ENCODE measurements at places on chromosomes 3 and 15.
A peak's percentile ranks its signal among the peaks of the same experiment; 100 is the strongest.

- no peaks in the 10 kb centered on the region for H3K27me3 ChIP-seq
- peaks cover 13% of the 10 kb centered on the region for H3K4me1 ChIP-seq
- DNase-seq: no peak
- no peak overlapping the region for H3K4me3 ChIP-seq
- no peak overlapping the region for H3K27ac ChIP-seq
Observed at GRCh38 chr3:127779747-127780146, 42.6 kb downstream of the MGLL start.

DNA sequence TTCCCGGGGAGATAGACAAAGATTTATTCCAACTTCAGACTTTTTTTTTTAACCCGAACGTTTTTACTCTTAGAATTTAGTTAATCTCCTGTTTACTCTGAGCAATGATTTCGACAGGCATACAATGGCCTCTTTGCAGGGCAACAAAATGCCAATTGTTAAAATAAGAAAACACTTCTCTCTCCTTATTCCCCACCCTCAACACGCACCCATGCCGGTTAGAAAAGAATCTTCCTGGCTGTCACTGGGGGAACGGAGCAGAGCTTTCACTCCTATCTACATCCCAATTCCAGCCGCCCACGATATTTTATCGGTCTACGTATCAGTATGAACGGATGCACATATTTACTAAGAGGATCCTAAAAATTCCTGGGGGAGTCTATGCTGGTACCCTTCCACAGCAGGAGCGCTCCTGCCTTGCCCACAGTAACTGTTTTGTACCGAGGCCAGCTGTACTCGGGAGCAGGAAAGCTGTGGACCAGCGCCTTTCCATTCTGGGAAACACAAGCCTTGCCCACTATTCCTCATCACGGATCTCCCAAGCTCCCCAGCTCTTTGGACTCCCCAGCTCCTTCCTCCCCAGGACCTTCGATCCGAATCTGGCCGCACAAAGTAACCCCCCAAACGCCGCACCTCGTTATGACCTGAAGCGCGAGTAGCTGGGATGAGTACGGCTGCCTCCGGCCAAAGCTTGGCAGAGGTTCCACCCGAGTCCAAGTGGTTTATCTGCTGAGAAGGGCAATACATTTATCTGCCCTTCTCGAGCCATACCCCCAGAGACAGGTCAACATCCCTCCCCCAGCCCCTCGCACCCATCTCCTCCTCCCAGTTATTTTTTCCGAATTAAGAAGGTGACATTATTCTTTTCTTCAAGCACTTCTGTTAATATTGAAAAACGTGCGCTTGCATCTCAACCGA is 2.2 kb upstream of the FOXB1 start:
- peaks cover 25% of the 10 kb centered on the region for H3K4me1 ChIP-seq
- H3K36me3 ChIP-seq: no peaks in the 10 kb centered on the region
- no peak for DNase-seq
- no peak overlapping the region for H3K4me3 ChIP-seq
- peaks cover 99% of the 10 kb centered on the region for H3K27me3 ChIP-seq

DNA sequence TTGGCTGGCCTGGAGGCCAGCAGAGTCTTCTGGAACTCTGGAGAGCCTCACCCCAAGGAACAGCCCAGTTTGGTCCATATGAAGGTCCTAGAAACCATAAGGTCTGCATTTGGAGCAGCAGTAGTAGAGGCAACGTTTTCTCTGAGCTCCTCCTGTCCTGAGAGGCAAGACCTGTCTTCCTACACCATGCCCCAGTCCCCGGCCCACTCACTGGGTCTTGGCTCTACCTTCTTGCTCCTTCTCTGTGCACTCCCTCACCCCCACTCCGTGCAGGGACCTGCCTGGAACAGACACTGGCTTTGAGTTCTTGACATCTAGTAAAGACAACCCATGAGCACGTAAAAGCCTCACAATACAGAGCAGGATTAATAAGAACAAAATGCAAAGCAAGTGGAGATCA is 76.6 kb downstream of the CHRD start:
- no peaks in the 10 kb centered on the region for H3K4me1 ChIP-seq
- no peaks in the 10 kb centered on the region for H3K36me3 ChIP-seq
- H3K27me3 ChIP-seq: no peaks in the 10 kb centered on the region

- H3K36me3 ChIP-seq: no peaks in the 10 kb centered on the region
- no peak overlapping the region for H3K4me3 ChIP-seq
- peaks cover 9% of the 10 kb centered on the region for H3K4me1 ChIP-seq
- H3K27me3 ChIP-seq: no peaks in the 10 kb centered on the region
- no peak for DNase-seq
- H3K27ac ChIP-seq: no peak overlapping the region
Observed at GRCh38 chr3:9224490-9224889, 25.0 kb downstream of the SRGAP3 start.

DNA sequence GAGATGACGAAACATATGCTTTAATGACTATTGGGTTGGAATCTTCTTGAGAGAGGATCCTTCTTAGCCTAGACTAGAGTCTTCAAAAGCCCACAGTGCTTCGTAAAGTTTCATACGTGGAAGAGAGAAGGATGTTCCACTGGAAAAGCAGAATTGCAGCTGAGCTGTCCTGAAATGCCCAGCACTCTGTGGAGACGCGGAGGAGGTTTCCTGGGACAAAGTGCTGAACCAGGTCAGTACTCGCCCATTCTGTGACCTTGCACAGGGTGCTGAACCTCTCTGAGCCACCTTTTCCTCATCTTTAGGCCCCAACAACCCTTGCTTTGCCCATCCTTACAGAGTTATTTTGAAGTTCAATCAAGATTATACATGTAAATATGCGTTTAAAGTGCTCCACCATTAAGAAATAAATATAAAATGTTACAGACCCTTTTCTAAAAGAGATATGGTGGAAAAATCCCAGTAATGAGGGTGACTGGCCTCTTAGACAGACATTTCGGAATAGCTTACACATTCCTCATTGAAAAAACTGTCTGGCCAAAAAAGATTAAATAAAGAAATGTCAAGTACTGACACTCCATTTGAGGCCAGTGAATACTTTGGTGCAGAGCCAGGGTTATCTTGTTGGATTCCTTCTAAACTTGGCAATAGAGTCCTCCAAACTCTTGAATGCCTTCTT is 4.2 kb upstream of the MAGEF1 start:
- DNase-seq: no peak
- H3K36me3 ChIP-seq: no peaks in the 10 kb centered on the region
- peaks cover 38% of the 10 kb centered on the region for H3K4me1 ChIP-seq
- H3K4me3 ChIP-seq: no peak overlapping the region

DNA sequence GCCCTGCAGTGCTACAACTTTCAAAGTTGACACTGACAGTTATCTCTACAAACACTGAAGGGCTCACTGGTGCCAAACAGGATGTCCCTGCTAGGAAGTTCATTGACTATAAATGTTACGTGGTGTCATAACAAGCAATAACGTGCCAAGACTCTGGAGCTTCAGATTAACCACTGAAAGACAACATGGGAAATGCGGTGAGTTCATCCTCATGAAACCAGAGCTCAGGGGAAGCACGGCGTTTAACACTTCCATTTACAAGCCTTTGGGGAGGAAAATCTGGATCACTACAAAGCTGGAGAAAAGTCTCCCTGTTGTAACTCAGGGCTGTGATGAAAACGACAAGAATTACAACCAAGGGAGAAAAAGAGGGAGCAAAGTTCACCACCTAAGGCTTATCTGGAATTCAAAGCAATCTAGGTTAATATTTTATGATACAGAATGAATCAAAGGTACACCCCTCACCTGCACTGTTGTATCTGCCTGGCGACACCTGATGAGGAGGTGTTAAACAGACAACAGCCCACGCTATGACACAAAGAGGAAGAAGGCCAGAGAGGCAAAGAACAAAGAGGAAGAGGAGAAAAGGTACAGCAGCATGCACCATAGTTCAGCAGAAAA is 27.0 kb downstream of the SHQ1 start:
- peaks cover 19% of the 10 kb centered on the region for H3K4me1 ChIP-seq
- H3K27me3 ChIP-seq: no peaks in the 10 kb centered on the region
- no peak overlapping the region for H3K4me3 ChIP-seq
- DNase-seq: peak; percentile 53

GRCh38 chr15:48447058-48447457 is 115.8 kb downstream of the DUT start:
- H3K4me1 ChIP-seq: no peaks in the 10 kb centered on the region
- DNase-seq: no peak
- no peak overlapping the region for H3K27ac ChIP-seq
- no peaks in the 10 kb centered on the region for H3K27me3 ChIP-seq
- H3K36me3 ChIP-seq: no peaks in the 10 kb centered on the region

DNA sequence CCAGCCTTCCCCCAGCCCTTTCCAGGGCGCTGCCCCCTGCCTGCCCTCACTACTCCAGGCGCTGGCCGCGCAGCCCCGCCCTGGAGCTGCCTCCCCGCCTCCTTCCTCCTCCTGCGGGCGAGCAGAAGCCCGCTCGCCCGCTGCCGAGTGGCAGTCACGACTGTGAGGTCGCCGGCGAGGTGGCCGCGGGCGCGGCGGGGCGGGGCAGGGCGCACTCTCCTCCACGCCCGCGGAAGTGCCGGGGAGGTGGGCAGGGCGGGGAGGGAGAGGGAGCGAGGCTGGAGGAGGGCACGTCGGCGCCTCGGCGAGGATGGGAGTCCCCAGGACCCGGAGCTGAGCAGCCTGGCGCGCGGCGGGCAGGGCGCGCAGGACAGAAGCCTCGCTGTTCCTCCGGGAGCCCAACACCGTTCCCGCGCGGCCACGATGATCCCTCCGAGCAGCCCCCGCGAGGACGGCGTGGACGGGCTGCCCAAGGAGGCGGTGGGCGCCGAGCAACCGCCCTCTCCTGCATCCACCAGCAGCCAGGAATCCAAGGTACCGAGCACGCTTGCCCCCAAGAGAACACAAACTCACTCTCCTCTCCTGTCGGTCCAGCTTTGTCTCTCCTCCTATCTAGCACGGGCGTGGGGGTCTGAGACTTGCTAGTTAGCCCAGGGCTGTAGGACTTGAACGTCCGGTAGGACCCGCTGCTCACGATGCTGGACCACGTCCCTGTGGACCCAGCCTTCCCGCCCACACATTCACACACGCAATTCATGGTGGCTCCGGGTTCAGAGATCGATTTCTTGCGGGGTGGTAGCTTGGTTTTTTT is at the start of gene STAC:
TSS of gene STAC (plus strand) at position 284 of the 811 bp plus-strand sequence. CDS start at position 424, 140 bp downstream.
- H3K4me1 ChIP-seq: peaks cover 7% of the 10 kb centered on the region
- peak within 1 kb of the TSS; percentile 33 for H3K4me3 ChIP-seq
- DNase-seq: peak; percentile 42
- H3K27ac ChIP-seq: no peak within 1 kb of the TSS

- DNase-seq: no peak
- no peaks in the 10 kb centered on the region for H3K27me3 ChIP-seq
- H3K27ac ChIP-seq: no peak overlapping the region
- no peaks in the 10 kb centered on the region for H3K4me1 ChIP-seq
Observed at GRCh38 chr3:174322789-174323188, 536.3 kb upstream of the NAALADL2 start.

DNA sequence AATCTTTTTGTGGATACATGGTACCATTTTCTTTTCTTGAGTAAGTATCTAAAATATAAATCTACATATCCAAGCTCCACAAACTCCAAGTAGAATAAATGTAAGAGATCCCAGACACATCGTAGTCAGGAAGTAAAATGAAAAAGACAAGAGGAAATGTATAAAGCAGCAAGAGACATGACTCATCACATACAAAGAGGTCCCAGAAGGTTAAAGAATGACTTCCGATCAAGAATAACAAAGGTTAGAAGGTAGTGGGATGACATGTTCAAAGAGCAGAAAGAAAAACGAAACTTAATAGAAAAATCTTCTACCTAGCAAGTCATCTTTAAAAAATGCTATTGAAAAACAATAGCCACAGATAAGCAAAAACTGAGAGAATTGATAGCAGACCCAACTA is 705.8 kb downstream of the NR2F2 start:
- no peaks in the 10 kb centered on the region for H3K36me3 ChIP-seq
- no peaks in the 10 kb centered on the region for H3K27me3 ChIP-seq
- no peak overlapping the region for H3K27ac ChIP-seq
- H3K4me1 ChIP-seq: no peaks in the 10 kb centered on the region
- H3K4me3 ChIP-seq: no peak overlapping the region
- DNase-seq: no peak
